ENCODE measurements at places on chromosomes 1 and 21. TPM values are rescaled to one million over a fixed set of nuclear protein-coding genes. Genes with fewer than 3 reads are reported as not detected.

The FMO5 gene
- total RNA-seq = 95.9 TPM

The CYP4A22 gene
- not detected for total RNA-seq

The SPATA21 gene
- not detected for total RNA-seq

The FCER1A gene
- total RNA-seq = 13.3 TPM

The BLACAT1 gene
- total RNA-seq = 0.84 TPM

The ADAM30 gene
- not detected for total RNA-seq

DNA sequence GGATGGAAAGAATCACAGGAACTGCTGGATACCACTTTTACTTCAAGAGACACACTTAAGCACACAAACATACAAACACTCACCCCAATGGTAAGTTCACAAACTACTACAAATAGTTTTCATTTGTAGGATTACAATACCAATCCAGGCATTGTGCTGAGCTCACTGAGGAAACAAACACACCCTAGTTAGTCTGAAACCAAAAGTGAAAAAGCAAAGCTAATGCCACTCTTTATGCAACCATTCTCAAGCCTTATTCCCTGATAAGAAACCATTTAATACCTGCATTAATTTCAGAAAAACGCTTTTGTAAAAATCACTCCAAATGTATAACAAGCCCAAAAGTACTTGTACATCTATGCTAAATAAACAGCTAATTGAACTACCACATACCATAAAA, 38.3 kb downstream of the RNF115 start:
- no peak for DNase-seq

DNA sequence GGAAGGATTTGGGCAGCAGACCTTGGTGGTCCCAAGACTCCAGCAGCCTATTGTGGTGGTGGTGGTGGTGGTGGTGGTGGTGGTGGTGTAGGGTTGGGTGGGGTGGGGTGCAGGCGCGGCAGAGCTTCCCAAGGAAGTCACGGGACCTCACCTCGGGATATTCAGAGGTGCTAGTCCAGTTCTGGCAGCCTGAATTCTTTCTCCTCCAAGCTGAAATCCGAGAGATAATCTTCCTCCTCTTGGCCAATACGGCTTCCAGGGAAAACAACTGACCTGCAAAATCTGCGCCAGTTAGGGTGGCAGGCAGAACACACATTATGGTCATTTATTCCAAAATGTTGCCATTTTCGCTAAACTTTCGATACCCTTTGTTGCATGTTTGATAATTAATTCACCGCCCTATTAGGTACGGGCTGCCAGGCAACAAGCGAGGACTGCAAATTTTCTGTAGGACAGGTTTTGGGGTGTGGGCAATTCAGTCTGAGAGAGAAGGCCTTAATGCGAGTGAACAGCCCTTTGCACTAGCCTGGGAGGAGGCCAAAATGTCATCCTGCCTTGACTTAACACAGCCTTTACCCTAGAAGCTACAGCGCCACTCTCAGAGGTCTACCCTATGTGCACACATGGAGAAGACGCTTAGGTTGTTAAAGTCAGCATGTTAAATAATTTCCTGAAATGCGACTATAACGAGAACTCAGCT, 33.2 kb upstream of the BSDC1 start:
- no peak for DNase-seq

GRCh38 chr1:219174460-219175211, 958 bp downstream of the LYPLAL1 start:
- no peak for DNase-seq

GRCh38 chr21:37281993-37282392, 14.9 kb upstream of the VPS26C start:
- no peak for DNase-seq

DNA sequence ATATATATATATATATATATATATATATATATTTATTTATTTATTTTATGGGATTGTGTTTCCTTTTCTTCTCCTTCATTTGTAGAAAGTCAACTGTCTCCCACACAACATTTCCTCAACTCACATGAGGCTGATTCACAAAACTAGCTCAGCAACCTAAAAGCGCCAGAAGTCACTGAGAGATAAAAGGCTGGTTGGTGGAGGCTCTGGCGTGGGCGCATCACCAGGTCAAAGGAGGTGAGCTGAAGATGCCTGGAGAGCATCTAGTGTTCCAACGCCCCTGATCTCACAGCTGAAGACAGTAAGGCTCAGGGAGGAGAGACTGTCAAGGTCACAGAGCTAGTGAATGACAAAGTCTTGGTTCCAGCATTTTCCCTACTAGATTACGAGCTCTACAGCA, 78.0 kb downstream of the HLCS start:
- no peak for DNase-seq

DNA sequence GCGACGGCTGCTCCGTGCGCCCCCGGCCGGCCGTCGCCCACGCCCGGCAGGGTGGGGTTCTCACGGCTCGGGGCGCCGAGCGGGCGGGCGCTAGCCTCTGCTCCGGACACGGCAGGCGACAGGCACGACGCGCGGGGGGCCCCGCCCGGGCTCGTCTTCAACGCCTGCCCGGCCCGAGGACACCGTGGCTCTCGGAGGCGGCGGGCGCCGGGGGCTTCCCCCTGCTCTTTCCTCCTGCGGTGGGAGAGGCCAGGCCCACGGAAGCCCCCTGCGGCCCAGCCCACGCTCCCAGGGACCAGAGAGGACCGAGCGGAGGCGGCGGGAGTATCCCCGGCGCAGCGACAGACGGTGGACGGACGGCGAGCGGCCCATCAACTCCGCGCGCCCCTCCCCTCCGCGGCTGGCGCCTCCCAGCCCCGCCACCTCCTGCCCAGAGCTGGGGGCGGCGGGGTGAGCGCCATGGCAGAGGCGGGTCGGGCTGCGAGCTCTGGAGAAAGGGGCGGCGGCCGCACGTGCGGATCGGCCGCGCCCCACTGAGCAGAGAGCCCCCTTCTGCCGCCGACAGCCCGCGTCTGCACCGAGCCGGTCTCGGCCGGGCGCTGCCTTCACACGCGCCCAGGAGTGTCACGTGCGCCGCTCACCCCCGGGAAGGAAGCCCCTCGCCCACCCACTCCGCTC, at the start of the genes SHE and TDRD10:
Gene SHE, minus strand, starts transcription at position 347 of the 678 bp plus-strand sequence. CDS start 386 bp downstream, outside the sequence.
Gene TDRD10, plus strand, starts transcription at position 154 of the 678 bp plus-strand sequence. CDS start 4,685 bp downstream, outside the sequence.
- peak; percentile 80 for DNase-seq

DNA sequence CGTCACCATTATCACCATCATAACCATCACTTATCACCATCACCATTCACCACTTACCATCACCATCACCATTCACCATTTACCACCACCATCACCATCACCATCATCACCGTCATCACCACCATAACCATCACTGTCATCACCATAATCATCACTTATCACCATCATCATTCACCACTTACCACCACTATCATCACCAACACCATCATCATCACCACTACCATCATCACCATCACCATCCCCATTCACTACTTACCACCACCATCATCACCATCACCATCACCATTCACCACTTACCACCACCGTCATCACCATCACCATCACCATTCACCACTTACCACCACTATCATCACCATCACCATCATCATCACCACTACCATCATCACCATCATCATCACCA, 151.8 kb downstream of the CAMTA1 start:
- no peak for DNase-seq

Data from upper lobe of right lung (tissue), 1 donor.